ENCODE measurements at places on chromosomes 2 and 18. TPM values are rescaled to one million over a fixed set of nuclear protein-coding genes. Genes with fewer than 3 reads are reported as not detected.

SEH1L gene
- total RNA-seq = 53.0 TPM

CRYBA2 gene
- total RNA-seq = not detected

LAMA3 gene
- 1.6 TPM for total RNA-seq

SLC9A4 gene
- not detected for total RNA-seq

LIMS1 gene
- total RNA-seq = 31.6 TPM

IL1RL1 gene
- not detected for total RNA-seq

CTAGE1 gene
- not detected for total RNA-seq

FBXO48 gene
- 0.72 TPM for total RNA-seq

TMEFF2 gene
- 5.0 TPM for total RNA-seq

SETBP1 gene
- total RNA-seq = 2.7 TPM
